ENCODE measurements at places on chromosomes 6 and 20.
A peak's percentile ranks its signal among the peaks of the same experiment; 100 is the strongest.

DNA sequence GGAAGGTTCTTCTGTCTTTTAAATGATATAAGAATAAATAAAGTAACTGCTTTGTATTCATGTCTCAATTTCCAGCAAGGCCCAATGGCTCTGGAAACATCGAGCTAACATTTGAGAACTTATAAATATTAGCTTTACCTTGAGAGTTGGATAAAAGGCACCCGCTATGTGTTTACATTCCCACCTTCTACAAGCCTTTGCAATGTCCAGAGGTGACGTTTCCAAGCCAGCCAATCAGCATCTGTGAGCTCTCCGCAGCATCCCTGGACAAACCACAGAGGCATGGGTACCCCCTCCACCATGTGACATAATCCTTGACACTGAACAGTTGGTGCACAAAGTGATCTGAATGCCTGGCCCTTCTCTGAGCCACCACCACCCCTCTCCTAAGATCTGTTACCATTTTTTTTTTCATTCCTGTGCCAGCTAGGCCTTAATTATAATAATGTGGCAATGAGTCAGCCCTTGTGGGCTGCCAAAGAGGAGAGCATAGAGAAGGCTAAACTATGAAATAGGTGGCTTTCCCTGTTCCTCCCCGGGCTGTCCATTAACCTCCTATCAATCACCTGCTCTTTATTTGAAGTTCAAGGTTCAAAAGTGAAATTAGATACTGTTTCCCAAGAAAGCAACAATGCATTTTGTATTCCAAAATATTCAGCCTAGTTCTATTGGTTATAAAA lies 4.1 kb downstream of the CBLN4 start:
- DNase-seq, result no peak

GRCh38 chr6:10771371-10771894 lies 23.8 kb downstream of the TMEM14B start:
- DNase-seq, result no peak

- peak; percentile 39 for DNase-seq
These were observed 75.2 kb upstream of the GLP1R start for GRCh38 chr6:38973178-38974057.

GRCh38 chr6:161011492-161012480 lies 20.2 kb downstream of the MAP3K4 start:
- DNase-seq, result no peak

DNA sequence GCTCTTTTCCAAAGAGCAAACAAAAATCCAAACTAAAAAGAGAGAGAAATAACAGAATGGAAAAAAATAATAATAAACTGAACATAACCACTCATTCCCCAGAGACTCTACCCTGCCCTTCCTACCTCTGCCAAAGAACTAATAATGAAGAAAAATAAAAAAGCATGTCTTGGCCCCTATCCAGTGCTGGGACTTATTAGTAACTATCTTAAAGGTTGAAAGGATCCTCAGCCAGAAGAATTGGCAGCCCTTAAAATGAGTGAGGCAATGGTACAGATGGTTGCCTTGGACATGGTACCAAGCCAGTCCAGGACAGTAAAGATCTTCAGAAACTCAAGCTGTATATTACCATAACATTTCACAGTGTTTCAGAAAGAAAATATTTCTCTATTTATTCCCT lies 279.3 kb downstream of the HACE1 start:
- no peak for DNase-seq

DNA sequence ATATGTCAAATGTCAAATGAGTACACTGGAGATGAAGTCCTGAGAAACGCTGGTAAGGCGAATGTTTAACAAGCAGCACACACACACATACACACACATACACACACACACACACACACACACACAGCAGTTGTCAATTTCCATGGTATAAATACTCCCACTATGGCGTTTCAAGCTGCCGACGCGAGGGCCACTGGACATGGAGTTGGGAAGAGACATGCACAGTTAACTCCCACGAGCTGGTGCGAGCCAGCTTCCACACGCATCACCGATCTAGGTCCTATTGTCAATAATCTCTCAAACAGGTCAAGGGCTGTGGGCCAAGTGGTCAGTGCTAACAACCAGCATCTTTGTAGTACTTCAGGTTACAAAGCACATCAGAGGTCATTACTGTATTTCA lies 58.9 kb downstream of the TRERF1 start:
- DNase-seq, result no peak

GRCh38 chr20:49460916-49461315 lies 21.6 kb downstream of the KCNB1 start:
- DNase-seq, result no peak

GRCh38 chr6:152386131-152386530 lies 251.0 kb downstream of the SYNE1 start:
- DNase-seq, result no peak

DNA sequence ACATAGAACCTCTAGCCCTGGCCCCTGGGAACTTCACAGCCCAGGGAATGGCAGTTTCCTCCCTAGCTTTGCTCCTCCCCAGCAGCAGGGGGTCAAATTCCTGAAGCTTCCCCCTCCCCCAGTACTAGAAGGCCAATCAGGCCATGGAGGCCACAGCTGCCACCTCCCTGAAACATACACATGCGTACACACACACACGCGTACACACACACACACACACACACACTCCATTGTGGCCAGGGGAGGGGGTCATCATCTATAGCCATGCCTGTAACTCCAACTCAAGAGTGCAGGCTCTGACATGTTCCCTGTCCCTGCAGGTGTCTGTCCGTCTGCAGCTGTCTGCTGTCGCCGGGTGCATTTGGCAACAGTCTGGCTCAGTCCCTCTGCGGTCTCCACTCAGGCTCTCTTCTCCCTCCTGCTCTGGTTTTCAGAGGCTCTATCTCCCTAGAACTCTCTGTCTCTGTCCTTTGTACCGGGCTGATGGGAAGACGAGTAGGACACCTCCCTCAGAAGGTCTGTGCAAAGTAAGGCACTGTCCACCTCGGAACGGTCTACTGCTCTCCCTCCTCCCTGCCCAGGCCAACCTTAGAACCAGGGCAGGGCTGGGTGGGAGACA lies 1.4 kb downstream of the LRFN2 start:
- DNase-seq, result no peak

DNA sequence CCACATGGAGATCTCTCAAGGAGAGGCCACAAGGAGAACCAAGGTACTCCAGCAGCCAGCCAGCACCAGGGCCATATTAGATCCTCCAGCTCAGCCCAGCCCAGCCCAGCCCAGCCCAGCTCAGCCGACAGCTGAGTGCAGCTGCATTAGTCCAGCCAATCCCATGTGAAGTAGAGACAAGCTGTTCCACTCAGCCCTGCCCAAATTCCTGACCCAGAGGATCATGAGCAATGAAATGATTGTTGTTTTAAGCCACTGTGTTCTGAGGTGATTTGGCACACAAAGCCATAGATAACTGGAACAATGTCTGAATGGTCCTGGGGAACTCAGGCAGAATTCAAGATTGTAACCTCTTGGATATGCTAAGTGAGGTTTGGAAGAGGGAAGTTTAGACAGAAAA lies 59.5 kb upstream of the BMP2 start:
- no peak for DNase-seq
